ENCODE measurements at places on chromosomes 7 and 10.

GRCh38 chr10:73117976-73118743, 7.9 kb downstream of the NUDT13 start:
- no peak for DNase-seq

GRCh38 chr7:43849047-43849446, 20.3 kb downstream of the MRPS24 start:
- DNase-seq: no peak

DNA sequence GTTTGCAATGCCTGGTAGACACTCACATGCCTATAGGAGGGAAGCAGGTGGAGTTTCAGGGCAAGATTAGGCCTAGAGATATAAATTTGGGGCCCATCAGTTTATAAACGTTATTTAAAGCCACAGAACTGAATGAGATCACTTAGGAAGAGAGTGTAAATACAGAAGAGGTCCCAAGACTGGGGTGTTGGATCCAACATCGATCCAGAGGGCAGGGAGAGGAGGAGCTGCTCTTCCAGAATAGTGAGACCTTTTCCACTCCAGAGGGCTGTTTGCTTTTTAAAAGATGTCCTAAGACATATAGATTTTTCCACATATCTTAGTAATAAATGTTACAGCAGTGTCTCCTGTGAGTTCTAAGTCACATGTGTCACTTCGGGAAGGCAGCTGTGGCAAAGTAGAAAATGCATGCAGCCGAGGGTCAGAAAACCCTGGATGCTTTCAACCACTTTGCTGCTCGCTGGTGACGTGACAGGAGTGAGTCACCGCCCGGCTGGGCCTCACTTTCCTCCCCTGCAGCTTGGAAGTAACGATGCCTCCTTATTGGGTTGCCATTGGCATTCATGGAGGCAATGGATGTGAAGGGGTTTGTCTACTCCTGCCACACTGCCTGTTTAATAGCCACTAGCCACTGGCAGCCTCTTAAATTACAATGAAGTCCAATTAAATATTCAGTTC, 95.4 kb downstream of the TRIL start:
- no peak for DNase-seq

DNA sequence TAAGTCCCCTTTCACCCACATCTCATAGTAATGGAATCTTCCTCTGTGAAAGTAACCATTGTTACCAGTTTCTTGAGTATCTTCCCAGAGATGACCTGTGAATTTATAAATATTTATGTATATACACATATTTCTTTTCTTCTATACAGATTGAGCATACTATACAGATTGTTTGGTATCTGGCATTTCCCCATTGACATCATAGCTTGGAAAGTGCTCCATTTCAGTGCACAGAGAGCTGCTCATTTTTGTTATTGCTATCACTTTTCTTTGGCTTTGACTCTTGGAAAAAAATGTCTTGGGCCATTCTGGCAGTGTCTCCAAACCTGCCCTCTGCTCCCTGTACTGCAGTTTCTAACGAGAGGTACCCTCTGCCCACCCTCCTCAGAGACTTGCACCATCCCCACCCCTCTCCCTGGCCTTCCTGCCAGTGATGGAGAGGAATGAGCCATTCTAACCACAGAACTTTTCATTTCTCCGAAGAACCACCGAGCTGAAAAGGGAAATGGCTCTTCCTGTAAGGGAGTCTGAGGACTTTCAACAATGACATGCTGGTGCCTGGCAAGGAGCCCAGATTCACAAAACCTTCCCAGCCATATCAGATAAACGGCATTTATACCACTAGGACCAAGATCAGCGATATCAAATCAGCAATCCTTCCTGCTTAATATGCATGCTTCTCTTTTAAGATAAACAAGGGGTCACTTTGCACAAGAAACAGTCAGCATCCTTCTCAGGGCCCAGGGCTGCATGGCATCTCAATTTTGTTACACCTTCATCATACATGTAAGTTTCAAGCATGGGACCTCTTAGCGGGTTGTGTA, 19.7 kb upstream of the CCSER2 start:
- peak; percentile 72 for DNase-seq

- DNase-seq: no peak
Measured at GRCh38 chr7:89809291-89809690, 345.0 kb upstream of the STEAP1 start.

- DNase-seq: no peak
Measured at GRCh38 chr7:127635659-127636285, 16.2 kb upstream of the SND1 start.

DNA sequence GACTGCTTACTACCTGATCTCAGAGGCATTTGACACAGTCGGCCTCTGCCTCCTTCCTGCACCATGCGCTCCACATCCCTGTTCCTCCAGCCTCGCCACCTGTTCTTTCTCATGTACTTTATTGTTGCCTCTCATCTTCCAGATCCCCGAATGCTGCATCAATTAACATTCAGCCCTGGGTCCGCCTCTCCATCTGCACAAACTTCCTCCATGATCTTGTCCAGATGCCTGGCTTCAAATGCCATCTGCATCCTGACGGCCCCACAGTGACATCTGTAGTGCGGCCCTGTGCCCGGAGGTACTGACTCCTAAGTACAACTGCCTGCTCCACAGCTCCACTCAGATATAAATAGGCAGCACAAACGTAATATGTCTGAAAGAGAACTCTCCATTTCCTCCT, 51.2 kb upstream of the STK17A start:
- no peak for DNase-seq

DNA sequence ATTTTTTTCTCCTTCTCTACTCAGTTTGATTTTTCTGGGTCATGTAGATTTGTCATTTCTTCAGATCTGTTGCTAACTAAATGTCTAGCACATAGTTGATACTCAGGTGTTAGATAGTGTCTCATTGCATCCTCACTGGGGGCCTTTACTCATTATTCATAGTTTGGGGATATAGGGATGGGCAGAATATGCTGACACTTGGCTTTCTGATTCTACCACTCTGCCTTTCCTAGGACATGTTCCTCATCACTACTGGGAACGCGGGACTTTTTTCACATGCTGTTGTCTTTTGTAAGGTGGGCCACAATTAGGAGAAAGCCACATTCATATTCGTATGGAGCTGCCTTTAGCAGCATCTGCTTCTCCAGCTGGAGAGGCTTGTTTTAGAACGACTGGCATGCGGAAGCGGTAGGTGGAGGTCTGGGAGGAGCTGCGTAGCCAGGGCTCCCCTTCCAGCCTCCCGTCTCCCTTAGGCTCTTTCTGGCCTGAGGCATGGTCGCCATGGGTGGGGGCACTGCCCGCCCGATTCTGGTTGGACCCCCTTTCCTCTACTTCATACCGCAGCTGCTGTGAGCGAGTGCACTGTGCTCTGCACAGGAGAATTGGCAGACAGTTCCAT, 78.8 kb downstream of the SND1 start:
- no peak for DNase-seq

- DNase-seq: no peak
Measured at GRCh38 chr7:47536661-47537611, 45.0 kb downstream of the TNS3 start.

DNA sequence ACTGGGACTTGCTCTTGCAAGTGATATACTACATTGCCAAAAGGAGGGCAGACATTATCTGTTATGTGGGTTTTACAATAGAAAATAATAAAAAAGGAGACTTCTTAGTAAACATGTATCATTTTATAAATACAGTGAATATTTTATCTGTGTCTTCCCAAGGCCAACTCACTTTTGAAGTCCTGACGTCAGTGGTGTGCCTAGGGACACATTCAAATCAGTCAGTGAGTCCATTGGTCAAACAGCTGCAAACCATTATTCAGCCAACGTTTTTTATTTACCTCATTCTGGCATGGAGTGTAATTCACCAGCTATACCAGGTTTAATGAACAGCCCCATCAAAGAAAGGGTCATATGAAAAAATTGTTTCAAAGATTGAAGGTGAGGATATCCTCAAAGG, 263.7 kb downstream of the IPMK start:
- no peak for DNase-seq

- peak; percentile 62 for DNase-seq
Measured at GRCh38 chr7:26863518-26864308, 677 bp downstream of the SKAP2 start.

- DNase-seq: no peak
Measured at GRCh38 chr7:41035794-41036193, 667.1 kb downstream of the INHBA start.

- no peak for DNase-seq
Measured at GRCh38 chr10:19638896-19639233, 177.4 kb upstream of the PLXDC2 start.

DNA sequence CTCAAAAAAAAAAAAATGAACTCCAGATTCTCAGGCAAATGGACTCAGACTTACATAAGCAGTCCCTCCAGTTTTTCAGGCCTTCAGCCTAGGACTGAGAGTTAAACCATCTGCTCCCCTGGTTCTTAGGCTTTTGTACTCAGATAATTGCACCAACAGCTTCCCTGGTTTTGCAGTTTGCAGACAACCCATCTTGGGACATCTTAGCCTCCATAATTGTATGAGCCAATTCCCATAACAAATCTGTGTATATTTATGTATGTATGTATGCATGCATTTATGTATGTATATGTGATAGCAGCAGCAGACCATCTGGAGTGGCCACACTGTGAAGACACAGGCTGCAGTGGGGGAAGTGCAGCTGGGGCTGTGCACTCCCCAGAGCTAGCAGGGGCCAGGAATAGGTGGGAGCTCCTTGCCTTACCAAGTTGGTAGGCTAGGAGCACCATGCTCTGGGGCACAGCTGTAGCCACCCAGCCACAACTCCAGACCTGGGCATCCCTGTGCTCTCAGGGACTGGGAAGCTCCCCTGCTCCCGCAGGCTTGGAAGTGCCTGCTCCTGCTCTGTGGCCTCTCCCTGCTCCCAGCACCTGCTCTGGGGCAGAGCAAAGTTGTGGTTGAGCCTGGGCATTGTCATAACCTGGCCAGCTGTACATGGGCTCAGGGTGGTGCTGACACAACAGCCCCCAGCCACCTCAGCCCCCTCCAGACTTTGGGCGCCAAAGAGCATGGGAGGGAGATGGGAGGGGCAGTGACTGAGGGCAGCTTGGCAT, 8.9 kb upstream of the KLHL7 start:
- no peak for DNase-seq

DNA sequence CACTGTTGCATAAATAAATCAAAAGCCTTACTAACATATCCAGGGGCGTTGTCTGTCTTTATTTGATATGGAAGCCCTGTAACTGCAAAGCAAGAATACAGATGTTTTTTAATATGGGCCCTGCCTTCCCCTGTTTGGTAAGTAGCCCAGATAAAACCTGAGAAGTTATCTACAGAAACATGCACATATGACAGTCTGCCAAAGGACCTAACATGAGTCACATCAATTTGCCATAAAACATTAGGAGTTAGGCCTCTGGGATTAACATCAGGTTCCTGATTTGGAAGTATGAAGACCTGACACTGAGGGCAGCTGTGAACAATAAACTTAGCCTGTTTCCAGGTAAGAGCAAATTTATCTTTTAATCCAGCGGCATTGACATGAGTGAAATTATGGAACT, 1588.8 kb downstream of the REEP3 start:
- no peak for DNase-seq

DNA sequence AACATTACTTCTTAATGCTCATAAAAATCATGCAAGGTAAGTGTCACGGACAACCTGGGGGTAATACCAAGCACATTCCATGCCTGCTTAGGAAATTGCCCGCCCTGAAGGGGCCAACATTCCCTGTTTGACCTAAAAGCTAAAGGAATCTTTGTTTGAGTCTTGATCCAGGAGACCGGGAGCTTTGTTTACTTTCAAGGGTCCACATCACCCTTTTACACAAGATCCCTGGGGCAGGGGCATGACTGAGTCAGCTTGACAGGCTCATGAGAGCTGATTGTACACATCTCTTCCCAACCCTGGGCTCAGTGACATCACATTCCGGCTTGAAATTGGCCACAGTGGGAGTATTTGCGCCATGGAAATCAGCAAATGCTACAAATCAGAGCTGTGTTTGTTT, 248.1 kb upstream of the HABP2 start:
- DNase-seq: no peak

GRCh38 chr10:75331081-75331480, 70.5 kb downstream of the ZNF503 start:
- no peak for DNase-seq

DNA sequence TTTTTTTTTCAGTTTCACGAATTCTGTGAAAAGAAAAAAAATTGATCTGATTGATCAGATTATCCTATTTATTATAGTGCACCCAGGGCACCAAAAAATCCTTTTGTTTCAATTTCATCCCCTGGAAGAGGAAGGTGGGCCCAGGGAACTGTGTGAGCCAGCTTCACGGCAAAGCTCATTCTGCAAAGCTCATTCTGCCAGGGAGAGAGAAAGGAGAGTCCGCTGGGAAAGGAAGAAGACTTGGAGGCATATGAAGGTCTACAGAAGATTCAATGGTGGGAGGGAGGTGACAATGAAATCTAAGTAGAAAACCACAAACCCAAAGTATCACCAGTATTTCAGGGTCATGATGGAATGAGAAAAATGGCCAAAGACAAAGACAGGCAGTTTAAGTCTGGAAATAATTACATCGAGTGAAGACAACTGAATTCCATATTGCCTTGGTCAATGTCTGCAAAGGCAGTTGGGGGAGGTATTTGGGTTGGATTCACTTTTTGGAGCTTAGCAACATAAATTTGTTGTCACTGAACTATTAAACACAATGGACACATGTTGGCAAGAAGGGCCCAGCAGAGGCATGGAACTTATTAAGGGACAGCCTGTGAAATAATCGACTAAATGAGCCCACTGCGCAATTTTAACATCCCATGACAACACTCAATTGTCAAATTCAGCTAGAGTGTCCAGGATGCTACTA, 587.8 kb upstream of the MKI67 start:
- no peak for DNase-seq

DNA sequence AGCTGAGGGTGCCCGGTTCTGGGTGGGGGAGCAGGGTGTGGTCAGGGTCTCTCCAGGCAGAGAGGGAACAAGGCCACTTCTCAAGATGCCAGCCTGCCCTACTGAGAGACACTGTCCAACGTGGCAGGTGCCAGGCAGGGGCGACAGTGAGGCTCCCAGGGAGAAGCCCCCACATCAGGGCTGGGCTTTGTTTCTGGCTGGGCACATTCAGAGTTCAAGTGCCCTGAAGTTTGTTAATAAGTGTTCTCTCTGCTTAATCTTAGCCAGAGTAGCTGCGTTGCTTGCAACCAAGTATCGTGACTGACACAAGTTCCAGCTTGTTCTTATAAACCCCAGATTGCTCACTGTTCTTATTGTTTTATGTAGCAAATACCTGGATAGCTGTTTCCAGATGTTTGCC, 21.8 kb downstream of the FOXL3 start:
- DNase-seq: no peak
